ENCODE measurements at places on chromosomes 6 and 20. TPM values are rescaled to one million over a fixed set of nuclear protein-coding genes. Genes with fewer than 3 reads are reported as not detected.

DNA sequence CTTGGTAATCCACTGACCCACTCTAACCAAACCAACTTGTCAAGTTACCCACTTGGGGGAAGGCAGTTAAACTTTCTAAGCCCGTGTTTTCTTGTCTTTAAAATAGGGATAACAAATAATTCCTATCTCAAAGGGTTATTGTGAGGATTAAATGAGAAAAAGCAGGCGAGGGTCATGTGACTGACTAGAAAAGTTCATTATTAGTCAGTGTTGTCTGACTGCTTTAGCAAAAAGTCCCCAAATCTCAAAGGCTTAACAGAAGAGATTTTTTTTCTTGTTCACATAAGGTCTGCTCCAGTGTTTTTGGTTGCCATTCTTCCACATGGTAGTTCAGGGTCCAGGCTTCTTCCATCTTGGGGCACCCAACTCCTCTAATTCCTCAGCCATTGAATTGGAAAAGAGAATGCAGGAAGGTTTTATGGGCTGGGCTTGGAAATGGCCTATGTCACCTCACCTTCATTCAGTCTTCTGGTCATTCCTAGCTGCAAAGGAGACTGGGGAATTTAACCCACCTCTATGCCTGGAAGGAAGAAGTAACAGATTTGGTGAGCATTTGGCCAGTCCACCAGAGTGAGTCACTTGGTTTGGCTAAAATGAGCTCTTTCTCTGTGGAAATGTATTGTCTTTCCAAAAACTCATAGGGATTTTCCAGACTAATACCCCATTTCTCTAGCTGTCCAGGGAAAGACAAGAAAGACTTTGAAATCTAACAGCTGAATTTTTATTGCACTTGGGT is 77.0 kb downstream of the CAP2 start:
- H3K36me3 ChIP-seq, result peaks cover 10% of the 10 kb centered on the region
- no peak overlapping the region for H3K27ac ChIP-seq
- no peaks in the 10 kb centered on the region for H3K27me3 ChIP-seq
- H3K4me3 ChIP-seq, result no peak overlapping the region
- H3K4me1 ChIP-seq, result peaks cover 31% of the 10 kb centered on the region

DNA sequence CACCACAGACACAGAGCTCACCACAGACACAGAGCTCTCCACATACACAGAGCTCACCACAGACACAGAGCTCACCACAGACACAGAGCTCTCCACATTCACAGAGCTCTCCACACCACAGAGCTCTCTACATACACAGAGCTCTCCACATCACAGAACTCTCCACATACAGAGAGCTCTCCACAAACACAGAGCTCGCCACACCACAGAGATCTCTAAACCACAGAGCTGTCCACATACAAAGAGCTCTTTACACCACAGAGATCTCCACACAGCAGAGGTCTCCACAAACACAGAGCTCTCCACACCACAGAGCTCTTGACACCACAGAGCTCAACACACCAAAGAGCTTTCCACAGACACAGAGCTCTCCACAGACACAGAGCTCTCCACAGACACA is 55.8 kb downstream of the ERMARD start:
- no peaks in the 10 kb centered on the region for H3K27me3 ChIP-seq
- DNase-seq, result no peak
- no peak overlapping the region for H3K4me3 ChIP-seq
- no peaks in the 10 kb centered on the region for H3K36me3 ChIP-seq
- no peaks in the 10 kb centered on the region for H3K4me1 ChIP-seq

CST2 gene
- total RNA-seq, result not detected

DNA sequence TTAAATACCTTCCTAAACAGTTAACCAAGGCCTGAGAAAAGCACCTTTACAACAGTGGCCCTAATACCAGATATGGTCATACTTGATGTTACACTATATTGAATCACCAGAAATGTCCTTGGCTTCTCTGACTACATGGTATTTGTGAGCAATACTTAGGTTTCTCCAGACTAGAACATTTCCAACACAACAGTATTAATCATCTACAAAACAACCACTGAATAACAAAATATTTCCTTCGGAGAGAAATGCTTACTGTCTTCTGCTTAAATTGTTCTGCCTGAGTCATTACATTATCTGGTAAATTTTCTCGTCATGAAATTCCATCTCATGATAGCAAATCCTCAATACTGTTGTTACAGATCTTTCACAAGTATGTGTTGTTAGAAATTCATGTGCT is 252.9 kb upstream of the RUNX2 start:
- H3K36me3 ChIP-seq, result no peaks in the 10 kb centered on the region
- H3K27me3 ChIP-seq, result no peaks in the 10 kb centered on the region

GRCh38 chr6:28817808-28818145 is 106.0 kb downstream of the TRIM27 start:
- DNase-seq, result no peak
- H3K27ac ChIP-seq, result no peak overlapping the region
- peak overlapping the region; percentile 57 for H3K4me3 ChIP-seq

GRCh38 chr6:54029187-54029586 is 82.1 kb upstream of the MLIP start:
- H3K27ac ChIP-seq, result no peak overlapping the region
- no peaks in the 10 kb centered on the region for H3K36me3 ChIP-seq

MYCT1 gene
- total RNA-seq, result 0.55 TPM

- no peaks in the 10 kb centered on the region for H3K4me1 ChIP-seq
- no peaks in the 10 kb centered on the region for H3K36me3 ChIP-seq
- H3K27me3 ChIP-seq, result no peaks in the 10 kb centered on the region
- no peak overlapping the region for H3K27ac ChIP-seq
- no peak overlapping the region for H3K4me3 ChIP-seq
These were observed 11.9 kb downstream of the DNPH1 start for GRCh38 chr6:43217351-43217750.

- H3K27ac ChIP-seq, result no peak overlapping the region
- H3K27me3 ChIP-seq, result no peaks in the 10 kb centered on the region
- H3K4me1 ChIP-seq, result peaks cover 16% of the 10 kb centered on the region
- DNase-seq, result no peak
These were observed 87.2 kb downstream of the DST start for GRCh38 chr6:56555438-56555872.

DNA sequence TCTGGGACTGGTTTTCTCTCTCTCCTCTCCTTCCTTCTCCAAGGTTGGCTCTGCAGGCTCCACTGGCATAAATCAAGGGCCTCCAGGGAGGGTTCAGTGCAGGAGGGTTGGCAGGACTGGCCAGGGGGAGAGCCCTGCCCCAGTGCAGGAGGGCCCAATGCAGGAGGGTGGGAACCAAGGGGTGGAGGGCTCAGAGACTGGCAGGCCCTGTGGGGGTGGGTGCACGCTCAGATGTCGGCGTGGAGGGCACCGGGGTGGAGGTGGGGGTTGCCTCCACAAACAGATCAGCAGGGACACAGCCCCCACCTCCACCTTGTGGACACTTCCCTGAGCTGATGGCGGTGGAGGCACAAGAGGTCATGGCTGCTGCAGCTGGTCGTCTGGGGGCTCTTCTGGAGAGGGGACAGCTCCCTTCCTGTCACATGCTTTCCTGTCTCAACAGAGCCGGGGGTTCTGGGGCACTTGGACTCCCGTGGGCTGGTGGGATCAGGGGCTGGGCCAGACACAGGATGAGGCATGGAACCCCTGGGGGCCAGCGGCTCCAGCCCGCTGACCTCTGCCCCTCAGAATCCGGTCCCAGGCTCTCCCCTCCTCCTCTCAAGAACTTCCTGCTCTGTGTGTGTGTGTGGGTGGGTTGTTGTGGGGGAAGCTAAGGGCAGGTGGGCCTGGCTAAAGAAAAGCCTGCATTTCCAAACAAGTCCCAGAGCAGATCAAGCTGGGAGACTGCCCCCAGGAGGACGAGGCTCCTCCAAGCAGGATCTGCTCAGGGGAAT is 2.7 kb upstream of the ABHD16B start:
- H3K4me1 ChIP-seq, result peaks cover 3% of the 10 kb centered on the region
- H3K4me3 ChIP-seq, result no peak overlapping the region
- DNase-seq, result no peak
- no peak overlapping the region for H3K27ac ChIP-seq
- H3K27me3 ChIP-seq, result peaks cover 20% of the 10 kb centered on the region
- peaks cover 6% of the 10 kb centered on the region for H3K36me3 ChIP-seq

CCN6 gene
- not detected for total RNA-seq

LY86 gene
- total RNA-seq, result not detected

- H3K27ac ChIP-seq, result no peak overlapping the region
- H3K36me3 ChIP-seq, result no peaks in the 10 kb centered on the region
- H3K4me1 ChIP-seq, result peaks cover 23% of the 10 kb centered on the region
- no peak overlapping the region for H3K4me3 ChIP-seq
- DNase-seq, result no peak
These were observed 9.3 kb downstream of the SYNGAP1 start for GRCh38 chr6:33428966-33429749.

DNA sequence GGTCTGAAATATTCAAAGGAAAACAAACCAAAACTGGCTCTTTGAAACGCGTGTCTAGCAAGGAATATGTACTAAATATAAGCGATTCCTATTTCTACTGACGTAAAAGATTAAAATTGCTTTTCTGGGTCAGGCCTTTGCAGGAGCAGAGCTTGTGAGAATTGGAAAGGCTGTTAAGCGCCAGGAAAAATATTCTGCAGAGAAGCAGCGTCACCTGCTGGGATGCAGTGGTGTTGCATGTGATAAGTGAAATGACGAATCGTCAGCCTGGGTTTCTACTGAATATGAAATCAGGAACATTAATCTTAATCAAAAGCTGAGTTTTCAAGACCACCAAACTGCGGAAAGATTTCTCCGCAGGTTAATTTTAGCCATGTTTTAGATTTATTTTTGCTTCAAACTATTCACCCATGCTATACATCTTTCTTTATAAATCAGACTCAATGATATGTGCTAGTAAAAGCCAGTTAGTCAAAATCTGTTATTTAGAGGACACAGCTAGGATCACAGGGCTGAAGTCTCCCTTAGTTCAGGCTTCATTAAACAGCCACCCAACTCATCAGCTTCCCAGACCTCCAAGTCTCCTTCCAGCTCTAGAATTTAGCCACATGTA is 67.4 kb downstream of the ALDH8A1 start:
- H3K4me1 ChIP-seq, result no peaks in the 10 kb centered on the region
- no peak overlapping the region for H3K4me3 ChIP-seq
- no peaks in the 10 kb centered on the region for H3K36me3 ChIP-seq
- DNase-seq, result peak; percentile 70
- no peak overlapping the region for H3K27ac ChIP-seq

PRSS16 gene
- total RNA-seq, result 7.3 TPM

DNA sequence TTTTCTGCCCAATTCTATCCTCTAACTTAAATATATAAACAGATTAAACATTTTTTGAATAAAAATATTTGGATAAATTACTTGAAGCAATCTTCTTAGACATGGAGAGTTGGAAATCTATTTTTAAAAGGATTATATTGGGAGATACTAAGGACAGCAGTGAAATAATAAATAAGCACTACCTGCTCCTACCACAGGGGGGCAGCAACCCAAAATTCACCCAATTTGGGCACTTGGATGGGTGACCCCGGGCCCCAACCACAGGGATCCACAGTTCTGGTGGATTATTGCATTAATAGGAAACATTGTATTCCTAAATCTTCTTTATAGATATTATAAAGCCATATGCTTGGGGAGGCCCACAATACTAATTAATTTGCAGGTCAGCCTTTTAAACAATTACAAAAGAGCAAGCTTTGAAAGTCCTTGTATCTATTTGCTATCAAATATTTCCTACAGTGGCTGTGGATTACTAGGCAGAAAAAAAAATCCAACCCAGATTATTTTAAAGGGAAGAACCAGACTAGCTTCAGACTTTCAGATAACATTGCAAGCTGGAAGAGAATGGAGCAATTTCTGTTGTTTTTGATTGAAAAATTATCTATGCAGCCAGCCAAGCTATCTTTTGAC is 66.4 kb upstream of the PDE10A start:
- no peak overlapping the region for H3K4me3 ChIP-seq
- no peaks in the 10 kb centered on the region for H3K36me3 ChIP-seq
- DNase-seq, result peak; percentile 35
- H3K27ac ChIP-seq, result no peak overlapping the region
- H3K4me1 ChIP-seq, result no peaks in the 10 kb centered on the region

- H3K27ac ChIP-seq, result no peak overlapping the region
- H3K36me3 ChIP-seq, result no peaks in the 10 kb centered on the region
These were observed 9.4 kb upstream of the TMEM14A start for GRCh38 chr6:52661551-52661950.

KCNQ5 gene
- total RNA-seq, result not detected

DNA sequence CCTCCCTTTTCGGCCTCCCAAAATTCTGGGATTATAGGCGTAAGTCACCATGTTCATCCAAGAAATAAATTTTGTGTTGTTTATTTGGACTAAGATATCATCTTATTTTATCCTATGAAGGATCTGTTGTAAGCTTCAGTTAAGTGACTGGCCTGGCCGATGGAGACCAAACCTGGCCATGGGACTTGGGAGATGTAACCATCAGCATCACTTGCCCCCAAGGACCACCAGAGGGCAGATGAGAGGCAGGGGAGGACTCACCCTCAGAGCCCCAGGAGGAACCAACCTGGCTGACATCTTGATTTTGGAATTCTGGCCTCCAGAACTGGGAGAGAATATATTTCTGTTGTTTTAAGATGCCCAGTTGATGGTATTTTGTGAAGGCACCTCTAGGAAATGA is 266.7 kb downstream of the CDH26 start:
- H3K27ac ChIP-seq, result no peak overlapping the region
- no peaks in the 10 kb centered on the region for H3K4me1 ChIP-seq
- no peaks in the 10 kb centered on the region for H3K36me3 ChIP-seq
- H3K4me3 ChIP-seq, result no peak overlapping the region

GRCh38 chr6:11431455-11431937 is 106.1 kb upstream of the TMEM170B start:
- peaks cover 76% of the 10 kb centered on the region for H3K4me1 ChIP-seq
- no peak for DNase-seq
- no peaks in the 10 kb centered on the region for H3K27me3 ChIP-seq
- no peaks in the 10 kb centered on the region for H3K36me3 ChIP-seq
- peak overlapping the region; percentile 98 for H3K27ac ChIP-seq

DNA sequence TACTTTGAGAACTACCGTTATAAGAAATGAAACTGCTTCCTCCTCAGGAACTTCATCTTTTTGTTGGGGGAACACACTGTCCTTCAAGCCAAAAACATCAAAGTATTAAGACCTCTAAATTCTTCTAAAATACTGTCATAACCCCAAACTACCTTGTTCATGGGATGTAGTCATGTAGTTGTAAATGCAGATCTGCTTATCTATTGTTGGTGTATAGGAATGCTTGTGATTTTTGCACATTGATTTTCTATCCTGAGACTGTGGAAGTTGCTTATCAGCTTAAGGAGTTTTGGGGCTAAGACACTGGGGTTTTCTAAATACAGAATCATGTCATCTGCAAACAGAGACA is 282.9 kb upstream of the RUNX2 start:
- no peaks in the 10 kb centered on the region for H3K36me3 ChIP-seq
- peaks cover 33% of the 10 kb centered on the region for H3K4me1 ChIP-seq
- no peak for DNase-seq

DNA sequence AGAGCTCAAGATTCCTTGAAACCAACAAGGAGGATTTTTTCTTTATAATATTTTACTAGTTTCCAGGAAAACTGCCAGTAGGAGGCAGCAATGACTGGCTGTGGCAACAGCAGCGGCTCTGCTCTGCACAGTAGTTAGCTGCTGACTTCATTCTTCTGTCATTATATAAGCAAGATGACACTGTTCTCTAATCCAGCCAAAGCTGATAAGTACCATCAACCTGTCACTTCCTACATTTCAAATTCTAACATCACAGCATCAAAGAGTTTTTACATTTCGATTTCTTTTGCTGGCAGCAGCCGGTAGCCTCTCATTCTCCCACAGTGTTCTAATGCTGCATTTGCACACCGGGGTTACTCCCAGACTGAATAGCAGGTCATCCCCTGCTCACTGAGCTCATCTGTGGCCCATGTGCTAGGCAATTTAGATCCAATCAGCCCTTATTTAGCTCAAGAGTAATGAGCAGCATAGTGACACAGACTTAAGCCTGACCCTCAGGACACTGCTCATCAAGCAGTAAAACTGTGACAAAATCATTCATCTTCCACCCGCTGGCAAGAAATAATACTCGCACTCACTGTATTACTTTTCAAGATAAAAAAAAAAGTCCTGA is 67.8 kb downstream of the MMS22L start:
- no peak overlapping the region for H3K27ac ChIP-seq
- no peaks in the 10 kb centered on the region for H3K27me3 ChIP-seq
- no peaks in the 10 kb centered on the region for H3K36me3 ChIP-seq
- peak; percentile 55 for DNase-seq
- H3K4me1 ChIP-seq, result no peaks in the 10 kb centered on the region

Data from PC-3 (cell line).